ENCODE measurements at places on chromosomes 3 and 15.

DNA sequence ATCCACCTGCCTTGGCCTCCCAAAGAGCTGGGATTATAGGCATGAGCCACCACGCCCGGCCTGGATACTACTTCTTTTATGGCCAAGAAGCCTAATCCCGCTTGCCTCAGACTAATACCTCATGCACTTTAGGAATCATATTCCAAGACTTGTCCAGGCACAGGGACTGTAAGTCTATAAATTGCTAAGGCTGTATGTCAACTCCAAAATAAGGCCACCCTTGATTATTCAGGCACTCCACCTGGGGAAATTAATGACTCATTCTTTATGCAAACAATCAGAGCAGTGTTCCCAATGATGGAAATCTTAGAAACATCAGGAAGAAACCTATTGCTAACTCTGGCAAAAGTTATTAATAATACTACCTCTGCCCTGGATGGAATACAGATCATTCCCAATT is 98.4 kb downstream of the ERC2 start:
- DNase-seq: no peak

GRCh38 chr3:152834191-152834775 is 648 bp upstream of the P2RY1 start:
- no peak for DNase-seq

DNA sequence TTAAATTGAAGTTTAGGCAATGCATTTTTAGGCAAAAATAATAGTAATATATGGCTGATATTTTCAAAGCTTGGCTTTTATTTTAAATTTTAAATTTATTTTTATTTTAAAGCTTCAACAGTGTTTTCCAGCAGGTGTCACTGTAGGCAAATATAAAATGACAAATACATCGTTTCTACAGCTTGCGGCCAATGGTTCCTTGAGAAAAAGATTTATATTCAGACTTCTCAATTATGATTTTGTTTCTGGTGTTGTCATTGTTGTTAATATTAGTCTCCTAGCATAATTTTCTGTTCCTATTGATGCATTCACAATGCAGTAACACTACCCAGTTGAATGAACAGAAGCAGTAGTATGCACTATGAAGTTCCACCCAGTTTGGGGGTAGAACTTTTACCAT is 220.7 kb upstream of the DNAJC19 start:
- no peak for DNase-seq

- DNase-seq: no peak
Observed at GRCh38 chr3:177353140-177353539, 155.9 kb upstream of the TBL1XR1 start.

DNA sequence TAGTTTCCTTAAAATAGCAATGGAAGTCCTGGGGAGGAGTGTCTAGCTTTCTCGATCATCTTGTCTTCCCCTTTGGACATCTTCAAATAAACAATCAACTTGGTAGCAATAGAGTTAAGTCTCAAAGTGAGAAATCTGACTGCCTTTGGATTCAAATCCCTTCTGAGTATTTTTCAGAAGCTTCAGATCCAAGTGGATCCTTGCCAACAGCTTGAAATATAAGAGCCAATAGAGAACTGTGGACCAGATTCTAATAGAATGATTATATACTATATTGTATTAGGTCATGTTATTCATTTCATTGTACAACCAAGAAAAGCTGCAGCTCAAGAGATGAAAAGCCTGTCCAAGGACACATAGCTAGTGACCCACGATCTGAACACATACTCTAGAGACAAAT is 60.2 kb downstream of the SYNPR start:
- DNase-seq: no peak

DNA sequence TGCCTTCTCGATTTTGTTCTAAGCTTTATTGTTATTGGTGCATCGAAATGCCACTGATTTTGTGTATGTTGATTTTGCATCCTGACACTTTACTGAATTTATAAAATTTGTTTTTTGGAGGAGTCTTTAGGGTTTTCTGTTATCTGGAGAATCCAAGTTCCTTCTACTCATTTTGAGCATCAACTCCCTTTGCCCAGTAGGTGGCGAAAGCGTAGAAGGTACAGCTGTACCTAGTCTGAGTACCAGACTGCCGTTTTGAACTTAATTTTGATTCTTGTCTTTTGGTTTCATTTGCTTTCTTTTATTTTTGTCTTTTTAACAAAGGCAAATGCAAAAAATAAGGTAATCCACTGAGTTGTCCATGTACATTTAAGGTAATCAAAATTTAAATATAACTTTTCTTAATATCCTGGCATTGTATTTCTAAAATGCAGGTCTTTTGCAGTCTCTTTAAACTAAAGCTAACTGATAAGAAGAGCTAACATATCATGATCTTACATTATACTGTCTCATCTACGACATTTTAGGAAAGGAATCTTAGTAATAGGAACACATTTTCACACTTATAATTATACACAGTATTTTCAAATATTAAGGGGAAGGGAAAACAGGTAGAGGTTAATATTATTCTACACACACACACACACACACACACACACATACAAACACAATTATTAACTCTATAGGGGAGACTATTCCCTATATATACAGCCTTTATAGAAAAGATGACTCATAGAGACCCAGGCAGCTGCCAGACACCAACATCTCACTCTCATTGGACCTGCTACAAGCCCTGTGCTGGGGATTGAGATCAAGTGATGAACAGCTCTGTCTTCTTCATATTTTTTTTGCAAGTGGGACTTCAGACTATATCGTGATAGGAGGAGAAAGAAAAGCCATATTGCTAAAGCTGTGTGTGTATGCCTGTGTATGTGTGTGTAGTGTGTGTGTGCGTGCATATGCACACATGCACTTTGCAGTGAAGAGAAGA is 71.8 kb downstream of the SYNPR start:
- peak; percentile 55 for DNase-seq

- DNase-seq: no peak
Observed at GRCh38 chr15:53031469-53031868, 241.3 kb upstream of the ONECUT1 start.

DNA sequence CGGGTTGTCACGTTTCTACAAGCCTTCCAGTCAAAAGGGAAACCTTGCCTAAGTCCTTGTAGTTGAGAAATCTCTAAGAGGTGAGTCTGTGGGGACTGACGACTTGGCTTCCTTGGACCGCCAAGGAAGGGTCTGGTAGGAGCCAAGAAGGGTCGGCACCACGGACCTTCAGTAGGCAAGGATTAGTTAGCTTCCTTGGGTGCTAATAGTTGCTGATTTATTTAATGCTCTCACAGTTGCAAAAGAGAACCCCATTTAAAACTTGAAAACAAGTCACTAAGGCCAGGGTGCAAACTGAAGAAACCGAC is 361 bp upstream of the LCMT2 start:
- DNase-seq: no peak

DNA sequence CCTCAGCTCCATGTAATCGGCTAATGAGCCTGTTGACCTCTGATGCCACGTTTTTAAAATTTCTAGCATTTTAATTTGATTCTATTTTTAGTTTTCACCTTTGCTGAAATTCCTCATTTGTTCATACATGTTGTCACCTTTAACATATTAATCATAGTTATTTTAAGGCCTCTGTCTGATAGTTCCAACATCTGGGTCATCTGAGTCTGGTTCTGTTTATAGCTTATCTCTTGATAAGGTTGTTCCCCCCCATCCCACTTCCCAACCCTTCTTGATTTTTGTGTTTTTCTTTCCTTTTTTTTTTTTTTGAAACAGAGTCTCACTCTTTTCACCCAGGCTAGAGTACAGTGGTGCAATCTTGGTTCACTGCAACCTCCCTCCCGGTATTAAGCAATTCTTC is 36.4 kb downstream of the MAP2K1 start:
- DNase-seq: no peak

DNA sequence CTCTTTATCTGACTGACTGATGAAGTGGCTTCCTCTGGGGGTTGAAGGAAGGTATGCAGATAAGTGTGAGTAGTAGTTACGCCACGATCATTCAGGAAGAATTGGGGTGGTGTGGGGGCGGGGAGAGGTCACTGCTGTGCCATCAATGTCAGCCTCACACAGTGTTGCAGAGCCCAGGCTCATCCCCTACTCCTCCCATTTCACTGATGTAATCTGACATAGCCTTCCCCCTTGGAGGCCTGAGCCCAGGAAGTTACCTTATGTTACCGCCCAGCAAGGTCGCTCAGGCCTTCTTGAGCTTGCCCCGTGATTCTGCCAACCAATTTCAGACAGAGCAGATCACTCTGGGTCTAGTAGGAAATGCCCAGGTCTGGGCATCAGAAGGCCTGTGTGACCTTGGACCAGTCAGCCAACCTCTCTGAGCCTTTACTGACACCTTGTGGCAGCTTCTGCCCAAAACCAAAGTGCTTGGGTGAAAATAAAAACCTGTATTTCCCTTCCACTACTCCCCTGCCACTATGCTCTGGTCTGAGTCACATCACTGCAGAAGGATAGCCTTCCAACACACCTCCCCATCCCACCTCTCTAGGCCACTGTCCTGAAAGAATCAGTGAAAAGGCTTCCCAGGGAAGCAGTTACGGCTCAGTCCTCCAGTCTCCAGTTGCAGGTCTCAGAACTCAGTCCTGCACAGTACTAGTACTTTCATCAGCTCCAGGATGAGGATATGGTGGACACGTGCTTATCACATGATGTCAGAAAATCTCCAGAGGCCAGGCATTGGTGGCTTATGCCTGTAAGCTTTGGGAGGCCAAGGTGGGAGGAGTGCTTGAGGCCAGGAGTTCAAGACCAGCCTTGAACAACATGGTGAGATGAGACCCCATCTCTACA is 28.1 kb upstream of the INSYN1 start:
- DNase-seq: peak; percentile 22

DNA sequence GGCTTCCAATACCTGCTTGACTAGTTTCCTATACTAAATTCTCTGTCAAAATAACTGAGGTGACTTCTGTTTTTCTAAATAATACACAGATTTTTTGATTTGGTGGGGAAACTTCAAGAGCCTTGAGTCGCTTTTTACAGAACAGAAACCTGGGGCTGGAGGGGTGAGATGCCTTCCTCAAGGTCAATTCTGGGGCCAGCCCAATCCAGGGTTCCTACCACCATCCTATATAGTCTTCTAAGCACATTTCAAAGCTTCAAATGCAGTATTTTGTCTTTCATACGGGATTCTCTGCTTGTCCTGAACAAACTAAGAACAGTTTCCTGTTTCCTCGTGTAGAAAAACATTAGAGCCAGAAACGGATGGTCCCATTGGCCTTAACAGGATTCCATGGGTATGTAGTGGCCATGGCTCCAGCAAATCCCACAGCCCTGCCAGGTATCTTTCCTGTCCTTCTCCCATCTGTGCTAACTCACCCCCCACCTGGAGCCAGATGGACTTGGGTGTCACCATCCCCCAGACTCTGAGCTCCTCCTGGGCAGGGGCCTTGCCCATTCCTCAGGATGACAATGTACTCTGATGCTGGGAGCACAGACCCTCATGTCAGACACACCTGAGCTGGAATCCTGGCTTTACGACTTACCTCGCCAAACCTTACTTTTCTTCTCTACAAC is 146.9 kb downstream of the KLF13 start:
- no peak for DNase-seq

DNA sequence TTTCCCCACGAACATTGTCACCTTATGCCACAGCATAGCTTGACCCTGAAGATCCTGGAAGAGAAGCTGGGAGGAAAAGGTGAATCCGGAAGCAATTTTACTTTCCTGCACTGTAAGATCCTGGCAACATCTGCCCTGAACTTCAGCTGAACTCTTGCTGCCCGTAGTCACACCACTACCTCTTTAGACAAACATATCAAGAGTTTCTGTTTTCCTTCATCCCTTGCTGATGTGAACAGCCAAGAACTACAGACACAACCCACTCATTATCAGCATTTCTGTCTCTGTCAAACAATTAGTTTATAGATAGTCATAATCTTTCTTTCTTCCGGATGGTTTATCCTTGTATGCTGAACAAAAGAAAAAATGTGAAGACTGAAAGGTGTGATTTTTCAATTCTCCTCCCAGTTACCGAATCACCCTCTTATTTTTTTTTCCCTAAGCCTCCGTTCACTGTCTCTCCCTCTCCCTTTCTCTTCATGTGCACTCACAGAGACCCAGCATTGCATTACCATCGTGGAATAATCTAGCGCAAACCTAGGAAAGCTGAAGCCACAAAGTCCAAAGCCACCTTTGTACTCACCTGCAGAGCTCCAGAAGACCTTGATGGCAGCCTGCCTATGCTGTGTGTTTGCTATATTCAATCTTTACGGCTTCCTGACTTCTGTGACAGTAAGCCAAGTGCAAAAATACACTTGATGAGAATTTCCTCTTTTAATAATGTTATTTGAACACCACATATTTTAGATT is 229.2 kb downstream of the CDIN1 start:
- DNase-seq: no peak

DNA sequence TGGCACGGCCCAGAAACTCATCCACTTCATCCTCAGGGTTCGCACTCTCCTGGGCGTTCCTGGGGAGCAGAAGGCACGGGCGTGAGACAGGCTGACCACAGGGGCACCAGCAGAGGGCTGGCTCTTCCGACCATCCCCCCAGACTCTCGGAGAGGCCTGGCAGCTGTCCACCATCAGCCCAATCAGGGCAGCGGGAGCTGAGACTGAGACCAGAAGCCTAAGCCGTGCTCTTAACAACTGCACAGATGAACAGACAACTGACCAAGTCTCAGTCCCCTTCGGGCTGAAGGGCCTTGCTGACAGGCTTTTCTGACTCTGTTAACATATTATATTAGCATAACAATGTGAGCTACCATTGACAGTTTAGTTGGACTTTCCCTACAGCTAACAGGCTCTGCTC is 118.0 kb downstream of the SEC22A start:
- DNase-seq: no peak

DNA sequence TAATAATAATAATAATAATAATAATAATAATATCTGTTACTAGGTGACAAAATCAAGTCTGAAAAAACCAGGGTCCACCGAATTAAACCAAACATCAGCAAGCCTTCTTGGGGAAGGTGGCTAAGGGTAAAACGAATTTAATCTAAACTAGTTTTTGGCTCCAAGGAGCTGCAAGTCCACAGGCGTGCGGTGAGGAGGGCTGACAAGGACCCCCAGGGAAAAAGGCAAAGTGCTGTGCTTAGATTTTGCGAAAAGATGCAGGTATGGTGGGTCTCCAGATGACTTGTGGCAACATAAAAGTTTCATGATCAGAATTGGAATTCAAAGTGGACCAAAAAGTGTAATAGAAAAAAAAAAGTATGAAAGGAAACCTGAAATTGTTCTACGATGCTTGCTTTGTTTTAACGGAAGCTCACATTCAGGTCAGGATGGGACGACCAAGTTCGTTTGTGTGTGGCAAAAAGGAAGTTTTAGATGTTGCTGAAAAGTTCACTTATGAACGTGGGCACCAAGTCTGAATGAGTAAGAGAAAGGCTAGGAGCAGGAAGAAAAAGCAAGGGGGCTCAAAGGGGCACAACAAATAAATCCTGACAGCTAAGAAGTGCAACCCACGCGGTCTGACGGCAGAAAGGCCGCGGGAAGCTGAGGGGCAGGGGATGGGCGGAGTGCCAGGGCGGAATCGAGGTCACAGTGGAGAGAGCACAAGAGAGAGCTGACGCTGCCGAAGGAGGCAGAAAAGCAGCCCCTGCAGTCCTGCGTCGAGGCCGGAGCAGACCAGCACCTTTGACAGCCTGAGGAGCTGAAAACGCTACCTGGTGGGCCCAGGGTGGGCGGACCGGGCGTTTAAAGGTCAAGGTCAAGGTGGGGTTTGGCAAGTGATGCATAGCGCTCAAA is 1.1 kb downstream of the WDR82 start:
- DNase-seq: peak; percentile 84

GRCh38 chr15:78457101-78457500 is 19.1 kb downstream of the IREB2 start:
- DNase-seq: no peak

Measured in activated CD8-positive, alpha-beta T cell treated with anti-CD3 and anti-CD28 coated beads, Interleukin-2, amount 10 ng/mL, durations not matched to agents 7 days and 5 days (primary cell).